ENCODE measurements at places on chromosomes 7 and 10. TPM values are rescaled to one million over a fixed set of nuclear protein-coding genes. Genes with fewer than 3 reads are reported as not detected.

DNA sequence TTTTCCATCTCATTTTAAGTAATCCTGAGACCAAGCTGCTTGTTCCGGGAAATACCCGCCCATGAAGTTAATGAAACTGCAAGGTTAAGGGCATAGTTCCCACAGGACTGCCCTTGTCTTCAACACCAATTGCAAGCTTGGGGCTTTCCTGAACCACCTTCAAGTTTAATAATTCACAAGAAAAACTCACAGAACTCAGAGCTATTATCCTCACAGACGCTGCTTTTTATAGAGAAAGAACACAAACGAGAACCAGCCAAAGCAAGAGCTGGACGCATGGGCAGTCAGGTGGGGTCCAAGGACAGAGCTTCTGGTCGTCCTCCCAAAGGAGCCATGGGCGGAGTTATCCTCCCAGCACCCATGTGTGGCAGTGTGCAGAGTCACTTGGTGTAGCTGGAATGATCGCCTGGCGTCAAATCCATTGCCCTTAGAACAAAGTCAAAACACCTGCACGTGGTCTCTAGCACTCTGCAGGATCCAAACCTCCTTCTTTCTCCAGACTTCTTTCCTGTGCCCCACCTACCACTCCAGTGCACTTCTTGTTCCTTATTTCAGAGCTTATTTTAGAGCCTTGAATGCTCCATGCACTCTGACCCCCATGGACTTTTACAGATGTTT is 56.7 kb downstream of the SNX10 start:
- H3K27me3 ChIP-seq: no peaks in the 10 kb centered on the region
- H3K36me3 ChIP-seq: no peaks in the 10 kb centered on the region
- DNase-seq: no peak
- H3K27ac ChIP-seq: no peak overlapping the region
- no peaks in the 10 kb centered on the region for H3K4me1 ChIP-seq
- H3K4me3 ChIP-seq: no peak overlapping the region

DNA sequence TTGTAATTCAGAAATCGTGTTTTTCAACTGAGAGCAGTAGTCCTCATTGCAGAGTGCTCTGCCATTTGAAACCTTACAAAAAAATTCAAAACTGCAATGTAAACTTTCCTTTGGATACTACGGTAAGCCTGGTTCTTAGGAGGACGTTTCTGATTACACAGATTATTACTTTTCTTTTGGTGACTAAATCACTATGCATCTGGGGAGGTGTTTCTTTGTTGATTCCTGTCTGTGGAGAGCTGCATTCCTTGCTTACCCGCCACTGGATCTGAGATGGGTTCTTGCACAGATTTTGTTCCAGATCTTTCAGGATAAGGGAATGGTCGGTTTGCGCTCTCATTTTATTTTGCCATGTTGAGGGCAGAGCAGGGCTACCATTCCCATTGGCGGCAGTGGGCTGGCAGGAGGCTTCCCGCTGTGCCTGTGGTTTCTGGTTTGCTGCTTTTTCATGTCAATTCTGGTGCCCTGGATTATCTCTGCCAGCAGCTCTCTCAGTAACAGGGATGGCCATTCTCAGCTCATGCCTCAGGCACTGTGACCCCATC is 485.1 kb downstream of the GLRX3 start:
- no peaks in the 10 kb centered on the region for H3K27me3 ChIP-seq
- H3K27ac ChIP-seq: no peak overlapping the region
- H3K4me3 ChIP-seq: no peak overlapping the region
- no peaks in the 10 kb centered on the region for H3K36me3 ChIP-seq
- DNase-seq: no peak

GRCh38 chr10:20608503-20608902 is 288.6 kb downstream of the NEBL start:
- H3K4me1 ChIP-seq: no peaks in the 10 kb centered on the region
- no peaks in the 10 kb centered on the region for H3K27me3 ChIP-seq
- no peaks in the 10 kb centered on the region for H3K36me3 ChIP-seq
- DNase-seq: no peak
- H3K27ac ChIP-seq: no peak overlapping the region

- DNase-seq: peak; percentile 80
- H3K27ac ChIP-seq: peak overlapping the region; percentile 57
- no peaks in the 10 kb centered on the region for H3K27me3 ChIP-seq
- H3K4me3 ChIP-seq: no peak overlapping the region
These were observed 118.2 kb downstream of the ADAM12 start for GRCh38 chr10:126270111-126270510.

UCMA gene
- total RNA-seq: not detected

GRCh38 chr7:33040803-33041516 is 21.6 kb downstream of the NT5C3A start:
- H3K4me1 ChIP-seq: peaks cover 50% of the 10 kb centered on the region
- no peaks in the 10 kb centered on the region for H3K27me3 ChIP-seq
- H3K4me3 ChIP-seq: peak overlapping the region; percentile 28
- peak; percentile 54 for DNase-seq

GRCh38 chr10:129580901-129581300 is 113.9 kb downstream of the MGMT start:
- no peak overlapping the region for H3K27ac ChIP-seq
- H3K4me1 ChIP-seq: no peaks in the 10 kb centered on the region
- no peaks in the 10 kb centered on the region for H3K27me3 ChIP-seq
- DNase-seq: no peak

NUTM2A gene
- 1.0 TPM for total RNA-seq

DNA sequence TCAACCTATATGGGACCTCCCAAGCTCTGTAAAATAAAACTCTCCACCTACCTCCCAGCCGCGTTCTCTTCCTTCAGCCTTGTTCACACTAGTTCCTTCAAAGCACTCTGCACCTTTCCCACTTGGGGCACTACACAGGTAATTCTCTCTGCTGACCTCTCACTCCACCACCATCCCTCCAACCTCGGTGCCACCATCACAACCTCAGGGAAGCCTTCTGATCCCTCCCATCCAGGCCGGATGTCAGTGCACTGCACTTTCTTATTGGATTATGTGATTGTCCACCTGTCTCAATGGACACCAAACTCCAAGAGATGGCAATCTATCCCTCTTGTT is 7.0 kb downstream of the LARP4B start:
- no peaks in the 10 kb centered on the region for H3K36me3 ChIP-seq
- H3K27ac ChIP-seq: no peak overlapping the region
- no peak overlapping the region for H3K4me3 ChIP-seq
- no peaks in the 10 kb centered on the region for H3K27me3 ChIP-seq
- peaks cover 39% of the 10 kb centered on the region for H3K4me1 ChIP-seq
- no peak for DNase-seq

DNA sequence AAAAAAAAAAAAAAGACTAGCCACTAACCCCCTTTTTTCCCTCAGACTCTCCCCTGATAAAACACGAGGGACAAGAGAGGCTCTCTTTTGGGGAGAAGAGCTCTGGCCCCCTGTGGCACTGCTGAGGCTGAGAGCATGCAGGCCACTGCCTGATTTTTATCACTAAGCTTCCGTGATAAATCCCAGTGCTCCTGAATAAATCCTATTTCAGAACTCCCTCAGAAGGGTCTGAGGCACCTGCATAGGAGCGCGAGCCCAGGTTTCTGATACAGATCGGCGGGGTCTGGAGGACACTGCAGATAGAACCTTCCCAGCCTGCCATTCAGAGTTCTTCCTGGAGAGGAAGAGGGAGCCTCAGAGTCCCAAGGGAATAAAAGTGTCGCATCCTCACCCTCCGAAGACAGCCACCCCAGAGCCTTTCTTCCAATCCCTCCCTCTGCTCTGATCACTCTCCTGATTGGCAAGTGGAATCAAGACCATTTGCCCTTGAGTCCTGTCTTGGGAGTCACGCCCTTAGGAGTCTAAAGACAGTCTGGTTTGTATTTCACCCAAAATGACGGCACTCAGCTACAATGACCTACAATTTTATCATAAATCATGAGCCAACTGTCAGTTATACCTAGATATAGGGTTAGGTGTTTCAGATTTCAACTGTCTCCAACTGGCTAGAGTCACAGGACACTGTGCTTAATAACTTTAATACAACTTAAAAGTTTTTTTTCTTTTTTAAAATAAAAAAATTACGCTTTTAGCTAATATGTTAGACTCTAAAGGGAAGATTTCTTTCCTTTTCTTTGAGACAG is 153.5 kb downstream of the RNF216 start:
- no peak for DNase-seq
- peaks cover 39% of the 10 kb centered on the region for H3K4me1 ChIP-seq
- peaks cover 13% of the 10 kb centered on the region for H3K36me3 ChIP-seq
- H3K4me3 ChIP-seq: no peak overlapping the region
- no peaks in the 10 kb centered on the region for H3K27me3 ChIP-seq

GRCh38 chr10:8315619-8316021 is 261.1 kb downstream of the GATA3 start:
- H3K4me3 ChIP-seq: no peak overlapping the region
- no peaks in the 10 kb centered on the region for H3K27me3 ChIP-seq
- H3K27ac ChIP-seq: no peak overlapping the region
- no peaks in the 10 kb centered on the region for H3K4me1 ChIP-seq
- no peaks in the 10 kb centered on the region for H3K36me3 ChIP-seq

FBXL13 gene
- total RNA-seq: 0.43 TPM

- H3K36me3 ChIP-seq: peaks cover 7% of the 10 kb centered on the region
- no peaks in the 10 kb centered on the region for H3K27me3 ChIP-seq
- no peak overlapping the region for H3K4me3 ChIP-seq
- no peak overlapping the region for H3K27ac ChIP-seq
These were observed 147.2 kb downstream of the MAPK8 start for GRCh38 chr10:48453451-48454301.

PGAM2 gene
- total RNA-seq: not detected

TFEC gene
- total RNA-seq: 0.51 TPM

SPDYE2 gene
- not detected for total RNA-seq

DDC gene
- total RNA-seq: not detected

GET4 gene
- total RNA-seq: 16.7 TPM

DNA sequence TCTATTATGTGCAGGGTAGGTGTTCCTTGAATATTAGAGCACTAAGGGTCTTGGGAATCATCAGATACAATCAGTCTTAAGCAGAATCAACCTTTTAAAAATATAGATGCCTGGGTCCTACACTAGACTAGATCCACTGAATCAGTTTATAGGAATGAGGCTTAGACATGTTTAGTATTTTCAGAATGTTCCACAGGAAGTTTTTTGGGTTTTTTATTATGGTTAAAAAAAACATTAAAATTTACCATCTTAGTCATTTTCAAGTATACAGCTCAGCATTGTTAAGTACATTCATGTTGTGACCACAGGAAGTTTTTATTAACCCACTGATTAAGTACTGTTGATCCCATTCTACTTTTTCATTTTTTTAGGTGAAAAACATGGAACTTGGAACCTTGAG is 135.7 kb downstream of the LCOR start:
- no peak overlapping the region for H3K4me3 ChIP-seq
- H3K4me1 ChIP-seq: peaks cover 20% of the 10 kb centered on the region
- H3K27ac ChIP-seq: peak overlapping the region; percentile 36
- no peaks in the 10 kb centered on the region for H3K27me3 ChIP-seq
- peak; percentile 55 for DNase-seq

DNA sequence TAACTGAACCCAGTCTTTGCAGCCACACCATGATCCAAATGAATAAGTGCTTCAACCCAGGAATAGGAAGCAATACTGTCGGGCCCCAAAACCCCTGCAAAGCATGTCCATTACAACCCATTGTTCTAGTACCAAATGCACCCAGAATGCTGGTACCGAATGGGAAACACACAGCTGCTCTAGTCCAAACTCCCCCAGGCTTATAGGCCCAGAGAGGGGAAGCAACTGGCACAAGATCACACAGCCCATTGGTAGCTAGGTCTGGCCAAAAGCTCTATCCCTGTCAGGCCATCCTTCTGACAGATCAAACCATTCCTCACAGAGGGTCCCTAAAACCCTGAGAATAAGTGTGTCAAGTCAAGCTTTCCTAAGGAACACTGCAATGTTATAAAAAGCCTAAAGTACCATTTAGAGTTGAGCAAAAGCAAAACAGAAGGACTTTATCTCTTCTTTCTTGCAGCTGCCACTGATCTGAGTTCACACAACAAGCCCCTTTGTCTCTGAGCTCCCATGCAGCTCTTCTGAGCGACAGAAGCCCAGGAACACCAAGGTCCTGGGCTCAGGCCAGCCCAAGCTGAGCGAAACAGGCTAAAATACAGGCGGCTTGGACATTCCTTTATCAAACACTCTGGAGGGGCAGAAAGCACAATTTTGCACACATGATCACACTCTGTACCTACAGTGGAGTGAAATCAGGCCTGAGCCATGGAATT is 116.7 kb downstream of the SGMS1 start:
- H3K4me3 ChIP-seq: no peak overlapping the region
- H3K4me1 ChIP-seq: no peaks in the 10 kb centered on the region
- no peak overlapping the region for H3K27ac ChIP-seq
- H3K27me3 ChIP-seq: no peaks in the 10 kb centered on the region
- no peaks in the 10 kb centered on the region for H3K36me3 ChIP-seq

GRCh38 chr10:34764472-34764946 is 50.6 kb downstream of the PARD3 start:
- DNase-seq: no peak
- H3K27ac ChIP-seq: no peak overlapping the region
- no peak overlapping the region for H3K4me3 ChIP-seq
- no peaks in the 10 kb centered on the region for H3K36me3 ChIP-seq

GRCh38 chr10:74189999-74190421 is 39.0 kb downstream of the ADK start:
- peak overlapping the region; percentile 66 for H3K4me3 ChIP-seq
- peak overlapping the region; percentile 84 for H3K27ac ChIP-seq
- DNase-seq: peak; percentile 94
- no peaks in the 10 kb centered on the region for H3K27me3 ChIP-seq

ITPRID1 gene
- total RNA-seq: not detected

- no peak overlapping the region for H3K4me3 ChIP-seq
- DNase-seq: no peak
- H3K36me3 ChIP-seq: no peaks in the 10 kb centered on the region
- no peaks in the 10 kb centered on the region for H3K27me3 ChIP-seq
These were observed 150.8 kb downstream of the DGKI start for GRCh38 chr7:137695942-137696341.

AKR1C3 gene
- total RNA-seq: 36.2 TPM

TWIST1 gene
- 47.8 TPM for total RNA-seq
